ELF-1 (cell line): ENCODE measurements at places on chromosomes 7 and 10.

DNA sequence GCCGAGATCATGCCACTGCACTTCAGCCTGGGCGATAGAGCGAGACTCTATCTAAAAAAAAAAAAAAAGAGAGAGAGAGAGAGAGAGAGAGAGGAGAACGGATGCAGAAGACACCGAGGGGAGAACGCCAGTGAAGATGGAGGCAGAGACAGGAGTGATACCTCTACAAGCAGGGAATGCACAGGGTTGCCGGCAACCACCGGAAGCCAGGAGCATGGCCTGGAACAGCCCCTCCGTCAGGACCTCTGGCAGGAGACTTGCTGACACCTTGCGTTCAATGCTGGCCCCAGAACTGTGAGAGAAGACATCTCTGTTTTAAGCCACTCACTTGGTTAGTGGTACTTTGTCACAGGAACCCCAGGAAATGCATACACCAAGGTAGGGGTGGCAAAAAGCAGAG lies 38.1 kb upstream of the DUSP5 start:
- no peak for DNase-seq

GRCh38 chr7:45035893-45036292 lies 35.9 kb downstream of the CCM2 start:
- DNase-seq: no peak

GRCh38 chr7:105015390-105015965 lies 1.5 kb downstream of the KMT2E start:
- DNase-seq: no peak

DNA sequence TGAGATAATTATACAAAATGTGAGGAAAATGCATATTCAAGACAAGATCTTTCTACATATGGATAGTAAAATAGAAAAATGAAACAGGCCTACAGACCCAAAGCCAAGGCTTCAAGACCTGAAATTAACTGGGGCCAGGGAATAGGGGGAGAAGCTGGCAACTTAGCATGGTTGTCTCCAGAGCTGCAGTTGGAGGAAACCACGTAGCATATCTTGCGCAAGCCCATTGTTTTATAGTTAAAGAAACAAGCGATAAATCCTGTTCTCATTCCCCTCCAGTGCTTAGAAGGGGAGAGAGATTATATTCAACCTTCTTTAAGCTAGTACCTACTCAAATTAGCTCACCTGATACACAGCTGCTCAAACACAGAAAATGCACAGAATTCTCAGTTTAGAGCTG lies 197.1 kb downstream of the SORCS1 start:
- no peak for DNase-seq

DNA sequence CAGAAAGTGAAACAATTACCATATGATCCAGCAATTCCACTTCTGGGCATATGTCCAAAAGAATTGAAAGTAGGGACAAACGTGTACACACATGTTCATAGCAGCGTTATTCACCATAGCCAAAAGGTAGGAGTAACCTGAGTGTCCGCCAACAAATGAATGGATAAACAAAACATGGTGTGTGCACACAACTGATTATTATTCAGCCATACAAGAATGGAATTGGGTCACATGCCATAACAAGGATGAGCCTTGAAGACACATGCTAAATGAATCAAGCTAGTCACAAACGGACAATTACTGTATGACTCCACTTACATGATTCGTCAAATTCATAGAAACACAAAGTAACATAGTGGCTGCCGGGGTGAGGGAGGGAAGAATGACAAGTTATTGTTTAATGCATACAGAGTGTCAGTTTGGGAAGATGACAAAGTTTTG lies 4.1 kb upstream of the OIT3 start:
- DNase-seq: no peak

GRCh38 chr7:142111499-142111898 lies at the start of gene MGAM2:
TSS of gene MGAM2 (plus strand) at chr7:142111718. CDS start at chr7:142116874, 5,156 bp downstream.
- no peak for DNase-seq
